Bronchus fibroblast of lung (primary cell): ENCODE measurements at places on chromosomes 5 and 9. TPM values are rescaled to one million over a fixed set of nuclear protein-coding genes. Genes with fewer than 3 reads are reported as not detected.

Gene ASB6
- 23.5 and 23.6 TPM in 2 replicates for total RNA-seq

Gene NSG2
- not detected in 2 replicates for total RNA-seq

Gene GAS1
- total RNA-seq = 16.1 and 20.2 TPM in 2 replicates

Gene C9orf50
- 0.50 TPM in 1 of 2 replicates, not detected in the other for total RNA-seq

Gene TIMD4
- not detected in 2 replicates for total RNA-seq

Gene DMGDH
- 0.89 and 2.5 TPM in 2 replicates for total RNA-seq

Gene SGCD
- 1.0 and 1.3 TPM in 2 replicates for total RNA-seq

Gene AIF1L
- under 0.01 and 0.30 TPM in 2 replicates for total RNA-seq

Gene CKS2
- total RNA-seq = 387 TPM in 2 replicates

Gene CSNK1A1
- 192 and 204 TPM in 2 replicates for total RNA-seq

Gene AMBP
- total RNA-seq = not detected in 2 replicates

Gene LCN12
- not detected in 2 replicates for total RNA-seq

Gene CYSRT1
- 0.74 and 1.2 TPM in 2 replicates for total RNA-seq

Gene SLC6A3
- not detected in 2 replicates for total RNA-seq

Gene ACOT12
- 0.84 and 1.2 TPM in 2 replicates for total RNA-seq
